ENCODE measurements at places on chromosomes 5 and 9.

DNA sequence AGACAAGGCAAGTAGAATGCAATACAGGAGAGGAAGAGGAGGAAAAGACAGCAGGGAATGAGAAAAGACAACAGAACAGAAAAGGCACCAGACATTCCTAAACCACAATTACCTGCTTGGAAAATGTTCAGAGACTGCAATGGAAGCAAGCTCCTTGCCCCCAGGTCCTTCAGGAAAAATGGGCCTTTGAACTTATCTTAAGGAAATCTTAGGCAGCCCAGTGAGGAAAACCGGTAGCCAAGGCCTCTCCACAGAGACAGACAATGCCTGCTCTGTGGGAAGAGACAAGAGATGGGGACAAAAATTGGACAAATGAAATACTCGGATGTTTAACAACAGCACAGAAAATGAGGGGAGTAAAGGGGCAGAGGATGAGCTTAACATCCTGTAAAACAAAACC is 31.2 kb downstream of the HTR4 start:
- DNase-seq = no peak

GRCh38 chr5:133304178-133304577 is 252.4 kb downstream of the HSPA4 start:
- no peak for DNase-seq

- DNase-seq = peak; percentile 36
These were observed 214.3 kb downstream of the GNA14 start for GRCh38 chr9:77433675-77434445.

- peak; percentile 26 for DNase-seq
These were observed 28.5 kb downstream of the ANKDD1B start for GRCh38 chr5:75639535-75640311.

- DNase-seq = no peak
These were observed 25.0 kb upstream of the SEMA4D start for GRCh38 chr9:89522959-89523285.

- DNase-seq = no peak
These were observed 7.3 kb downstream of the CSF1R start for GRCh38 chr5:150078802-150079689.
